ENCODE measurements at places on chromosomes 7 and 10. TPM values are rescaled to one million over a fixed set of nuclear protein-coding genes. Genes with fewer than 3 reads are reported as not detected.

Gene LRRC17
- total RNA-seq, result not detected

Gene C10orf67
- total RNA-seq, result 0.07 TPM

Gene EPHA1
- 0.09 TPM for total RNA-seq

DNA sequence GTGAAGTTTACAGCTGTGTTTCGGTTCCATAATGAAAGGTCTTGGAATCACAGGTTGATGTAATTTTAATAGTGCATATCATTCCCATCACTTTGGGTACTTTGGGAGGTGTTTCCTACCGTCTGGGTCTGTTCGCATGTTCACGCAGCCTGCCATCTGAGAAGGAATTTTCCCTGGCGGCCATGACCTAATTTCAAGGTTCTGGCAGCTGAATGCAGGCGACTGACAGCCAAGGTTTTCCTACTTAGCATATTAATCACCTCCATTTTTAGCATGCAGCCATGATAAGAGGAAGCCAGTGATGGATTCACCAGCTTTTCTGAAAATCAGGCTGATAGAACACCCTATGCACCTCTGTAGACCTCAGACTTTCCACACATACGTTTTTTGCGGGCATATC, 319.1 kb upstream of the TMEM229A start:
- no peak overlapping the region for H3K27ac ChIP-seq
- no peak overlapping the region for H3K4me3 ChIP-seq
- no peaks in the 10 kb centered on the region for H3K4me1 ChIP-seq
- no peak for DNase-seq
- no peaks in the 10 kb centered on the region for H3K36me3 ChIP-seq
- H3K27me3 ChIP-seq, result no peaks in the 10 kb centered on the region
